ENCODE measurements at places on chromosomes 2 and 18. TPM values are rescaled to one million over a fixed set of nuclear protein-coding genes. Genes with fewer than 3 reads are reported as not detected.

- DNase-seq: no peak
These were observed 46.8 kb upstream of the SMIM21 start for GRCh38 chr18:75474332-75474731.

DNA sequence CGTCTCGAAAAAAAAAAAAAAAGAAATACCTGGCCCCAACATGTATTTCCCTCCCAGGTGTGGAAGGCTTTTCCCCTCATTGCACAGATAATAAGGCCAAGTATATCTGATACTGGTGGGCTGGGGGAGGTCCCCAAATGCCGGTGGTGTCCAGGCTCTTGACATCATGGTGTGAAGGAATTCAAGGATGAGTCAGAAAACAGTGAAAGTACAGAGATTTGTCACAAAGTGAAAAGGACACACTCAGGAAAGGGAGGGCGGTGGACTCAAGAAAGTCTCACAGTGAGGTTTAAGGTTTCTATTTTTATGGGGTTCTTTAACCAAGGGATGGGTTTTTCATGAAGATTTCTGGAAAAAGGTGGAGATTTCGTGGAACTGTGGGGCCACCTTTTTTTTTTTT is 37.8 kb upstream of the FZD5 start:
- DNase-seq: no peak

The ZSWIM2 gene
- total RNA-seq: not detected

The TWIST2 gene
- total RNA-seq: not detected

GRCh38 chr2:2260696-2261268 is 70.3 kb downstream of the MYT1L start:
- no peak for DNase-seq

Measured in natural killer cell (primary cell).